ENCODE measurements at places on chromosomes 2 and 18.
A peak's percentile ranks its signal among the peaks of the same experiment; 100 is the strongest.

DNA sequence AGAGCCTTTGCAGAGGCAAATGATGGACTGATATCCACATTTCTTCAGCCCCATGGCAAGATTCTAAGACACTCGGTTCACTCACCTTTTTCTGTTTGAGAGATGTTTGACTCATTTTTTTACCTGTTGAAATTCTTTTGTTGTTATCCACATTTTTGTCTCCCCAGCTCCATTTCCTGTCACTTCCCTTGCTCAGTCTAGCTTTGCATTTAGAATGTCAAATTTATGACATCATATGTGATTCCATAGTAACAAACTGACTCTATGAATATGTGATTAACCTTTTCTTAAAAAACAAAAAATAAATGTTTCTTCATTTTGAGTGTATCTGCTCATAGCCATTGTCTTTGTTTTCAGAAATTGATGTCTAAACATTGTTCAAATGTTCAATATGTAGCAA lies at the start of gene NT5C1B:
NT5C1B (minus strand) TSS at position 216 of the 400 bp plus-strand sequence; CDS start at position 115, 101 bp downstream.
- DNase-seq, result no peak

GRCh38 chr2:9805435-9806297 lies 37.6 kb upstream of the TAF1B start:
- DNase-seq, result no peak

DNA sequence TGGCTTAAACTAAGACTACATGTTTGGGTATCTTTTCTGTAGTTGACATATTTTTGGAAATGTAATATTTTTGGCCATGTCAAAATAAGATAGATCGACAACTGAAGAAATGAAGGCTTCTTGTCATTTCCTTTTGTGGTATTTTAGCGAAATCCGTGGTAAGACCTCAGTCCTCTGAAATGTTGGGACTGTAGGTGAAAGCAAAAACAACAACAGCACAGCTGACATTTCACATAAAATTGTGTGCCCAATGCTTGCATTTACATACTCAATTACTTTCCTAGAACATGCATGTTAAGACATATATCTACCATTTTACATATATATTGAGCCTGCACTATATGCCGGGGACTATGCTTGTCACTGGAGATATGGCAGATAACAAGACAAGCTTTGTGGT lies 50.2 kb downstream of the SPP2 start:
- no peak for DNase-seq

DNA sequence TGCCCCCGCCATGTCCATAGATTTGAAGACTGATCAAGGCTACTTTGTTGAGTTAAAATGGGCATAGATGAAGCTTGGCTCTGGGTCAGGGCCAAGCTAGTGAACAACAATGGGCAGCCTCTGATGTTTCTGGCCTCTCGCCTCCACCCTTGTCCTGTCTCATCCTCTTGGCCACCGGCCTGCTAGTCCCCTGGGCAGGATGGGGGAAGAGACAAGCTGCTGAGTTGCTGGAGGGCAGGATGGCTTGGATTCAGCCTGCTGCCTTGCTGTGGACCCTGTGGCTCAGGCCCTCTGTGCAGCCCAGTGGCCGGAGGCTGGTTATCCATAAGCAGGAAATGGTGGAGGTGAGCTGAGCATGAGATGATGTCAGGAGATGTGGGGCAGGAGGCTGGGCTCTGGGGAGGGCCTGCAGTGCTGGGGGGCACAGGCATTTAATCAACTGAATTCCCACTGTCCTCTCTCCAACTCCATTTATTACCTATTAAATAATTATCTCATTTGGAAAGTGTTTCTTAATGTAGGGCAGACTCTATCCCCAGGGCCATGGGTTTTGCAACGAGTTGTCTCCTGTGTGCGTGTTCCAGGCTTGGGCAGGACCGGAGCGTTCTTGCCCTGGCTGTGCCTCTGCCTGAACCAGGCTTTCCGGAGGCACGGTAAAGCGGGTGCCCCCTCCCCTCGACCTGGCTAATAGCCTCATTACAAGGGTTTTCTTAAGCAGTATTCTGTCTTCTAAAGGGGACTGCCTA lies 122.9 kb downstream of the GLI2 start:
- no peak for DNase-seq

DNA sequence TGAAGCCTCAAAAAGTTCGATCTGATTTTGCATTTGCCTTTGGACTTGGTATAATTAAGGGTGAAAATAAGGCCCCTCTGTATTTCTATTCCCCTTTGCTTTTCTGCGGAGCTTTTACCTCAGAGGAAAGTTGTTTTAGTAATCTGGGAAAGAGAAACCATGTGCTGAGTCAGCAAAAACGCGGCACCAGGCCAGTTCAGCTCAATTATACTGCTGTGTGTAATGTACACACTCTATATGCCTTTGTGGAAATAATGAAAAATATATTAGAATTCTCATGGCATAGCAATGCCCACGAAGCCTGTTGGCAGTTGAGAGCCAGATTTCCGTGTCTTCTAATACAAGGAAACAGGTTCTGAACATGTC lies 161.9 kb upstream of the SIX2 start:
- no peak for DNase-seq

DNA sequence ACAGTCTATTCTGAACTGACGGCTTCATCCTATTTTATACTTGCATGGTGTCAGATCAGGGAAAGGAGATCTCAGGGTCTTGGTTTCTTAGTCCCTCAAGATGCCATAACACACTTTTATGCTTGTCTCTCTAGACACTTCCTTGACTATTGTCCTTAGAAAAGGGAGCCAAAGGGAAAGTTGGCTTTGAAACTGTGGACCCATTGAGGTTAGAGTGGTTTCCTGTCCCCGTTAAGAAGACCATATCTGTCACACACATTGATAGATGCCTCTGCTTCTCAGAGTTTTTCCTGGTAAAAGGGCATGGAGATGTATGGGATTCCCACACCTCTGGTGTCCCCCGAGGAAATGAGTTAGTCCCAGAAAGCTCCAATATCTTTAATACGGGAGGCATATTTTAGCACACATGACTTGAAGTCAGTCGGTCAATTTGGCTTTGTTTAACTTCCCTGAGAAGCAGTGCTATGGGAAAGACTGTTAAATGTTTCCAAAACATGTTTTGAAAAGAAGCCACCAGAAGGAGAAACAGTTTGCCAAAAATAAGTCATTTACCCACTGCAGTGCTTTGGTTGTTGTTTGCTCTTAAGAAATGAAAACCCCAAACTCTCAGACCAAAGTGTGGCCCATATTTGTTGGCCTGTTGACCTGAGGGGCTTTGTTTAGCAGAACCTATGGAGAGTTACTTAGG lies 133.4 kb upstream of the CXCR4 start:
- DNase-seq, result no peak

DNA sequence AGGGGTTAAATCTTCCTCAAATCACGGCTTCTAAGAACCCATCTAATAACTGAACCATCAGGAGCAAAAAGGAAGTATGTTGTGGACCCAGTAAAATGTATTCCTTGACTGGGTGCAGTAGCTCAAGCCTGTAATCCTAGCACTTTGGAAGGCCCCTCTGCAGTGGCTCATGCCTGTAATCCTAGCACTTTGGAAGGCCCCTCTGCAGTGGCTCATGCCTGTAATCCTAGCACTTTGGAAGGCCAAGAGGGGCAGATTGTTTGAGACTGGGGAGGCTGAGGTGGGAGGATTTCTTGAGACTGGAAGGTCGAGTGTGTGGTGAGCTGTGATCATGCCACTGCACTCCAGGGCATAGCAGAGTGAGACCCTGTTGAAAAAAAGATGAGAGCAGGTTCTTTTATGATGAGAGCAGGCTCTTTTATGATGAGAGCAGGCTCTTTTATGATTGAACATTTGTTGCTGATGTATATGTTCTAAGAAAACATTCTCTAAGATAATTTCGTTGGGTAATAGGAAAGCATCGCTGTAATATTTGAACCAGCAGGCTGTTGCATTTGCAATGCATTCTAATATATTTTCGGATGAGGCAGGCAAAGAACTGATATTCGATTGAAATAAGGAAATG lies 3.5 kb upstream of the PARD6G start:
- no peak for DNase-seq

- no peak for DNase-seq
Observed at GRCh38 chr2:143550500-143550899, 421.3 kb downstream of the ARHGAP15 start.

- DNase-seq, result no peak
Observed at GRCh38 chr18:50518787-50519546, 40.9 kb upstream of the MAPK4 start.

DNA sequence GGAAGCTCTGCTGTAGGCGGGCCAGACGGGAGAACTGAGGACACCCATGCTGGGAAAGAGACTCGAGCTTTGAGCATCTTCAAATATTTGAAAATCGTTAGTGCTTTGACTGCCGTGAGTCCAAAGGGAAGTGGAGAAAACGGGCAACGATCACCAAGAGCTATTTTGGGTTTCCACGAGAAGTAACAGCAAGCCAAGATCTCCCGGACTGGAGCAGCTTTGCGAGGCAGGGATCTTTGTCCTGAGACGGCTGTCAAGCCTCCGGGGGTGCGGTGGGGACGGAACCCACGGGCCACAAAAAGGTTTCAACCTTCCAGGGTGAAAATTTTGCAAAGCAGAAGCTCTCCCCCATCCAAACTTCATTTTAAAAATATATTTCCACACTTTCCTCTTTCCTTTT lies 195.8 kb downstream of the NDUFA10 start:
- DNase-seq, result peak; percentile 8

GRCh38 chr2:234829074-234829455 lies 122.8 kb upstream of the SH3BP4 start:
- no peak for DNase-seq

DNA sequence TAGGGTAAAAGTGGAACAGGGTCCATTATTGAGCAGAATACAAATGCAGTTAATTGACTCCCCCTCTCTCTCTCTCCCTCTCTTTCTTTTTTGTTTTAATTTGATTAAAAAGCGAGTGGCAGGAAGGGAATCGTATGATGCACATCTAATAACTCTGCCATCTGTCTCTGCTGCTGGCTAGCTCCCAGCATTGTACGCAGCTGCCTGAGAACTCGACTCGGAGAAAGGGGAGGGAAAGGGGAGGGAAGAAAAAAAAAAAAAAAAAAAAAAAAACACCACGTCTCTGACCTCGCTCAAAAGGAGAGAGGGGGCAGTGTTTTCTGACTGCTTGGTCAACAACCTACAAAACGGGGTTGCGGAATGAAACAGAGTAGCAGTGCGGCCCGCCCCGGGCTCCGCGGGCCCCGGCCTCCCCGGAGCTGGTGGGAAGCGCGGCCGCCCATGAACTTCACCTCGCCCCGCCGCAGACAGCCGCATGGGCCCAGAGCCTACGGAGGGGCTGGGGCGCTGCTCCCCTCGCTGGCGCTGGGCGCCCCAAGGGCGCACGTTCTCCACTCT lies 265.7 kb downstream of the TCF4 start:
- DNase-seq, result no peak

GRCh38 chr2:64852771-64853241 lies 136.4 kb upstream of the SLC1A4 start:
- DNase-seq, result no peak

DNA sequence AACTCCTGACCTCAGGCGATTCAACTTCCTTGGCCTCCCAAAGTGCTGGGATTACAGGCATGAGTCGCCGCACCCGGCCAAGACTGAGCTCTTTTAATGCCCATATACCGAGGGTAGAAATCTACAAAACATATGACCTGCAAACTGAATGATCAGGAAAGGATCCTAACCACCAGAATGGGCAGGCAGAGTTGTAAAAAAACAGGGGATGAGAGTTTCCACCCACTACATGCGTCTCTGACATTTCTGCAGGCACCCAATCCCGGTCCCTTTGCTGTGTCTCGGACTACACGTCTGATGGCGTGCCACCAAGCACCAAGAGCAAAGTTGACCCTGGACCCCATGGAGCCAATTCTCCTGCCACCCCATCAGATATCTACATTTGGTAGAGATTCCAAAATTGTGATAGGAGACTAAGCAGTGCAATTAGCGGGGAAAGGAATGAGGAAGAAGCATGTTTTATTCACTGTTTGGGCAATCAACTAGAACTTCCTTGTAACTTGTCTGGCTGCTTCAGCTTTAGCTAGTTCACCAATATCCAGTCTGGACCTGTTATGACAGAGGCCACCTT lies 74.1 kb downstream of the ATP8B1 start:
- DNase-seq, result no peak

DNA sequence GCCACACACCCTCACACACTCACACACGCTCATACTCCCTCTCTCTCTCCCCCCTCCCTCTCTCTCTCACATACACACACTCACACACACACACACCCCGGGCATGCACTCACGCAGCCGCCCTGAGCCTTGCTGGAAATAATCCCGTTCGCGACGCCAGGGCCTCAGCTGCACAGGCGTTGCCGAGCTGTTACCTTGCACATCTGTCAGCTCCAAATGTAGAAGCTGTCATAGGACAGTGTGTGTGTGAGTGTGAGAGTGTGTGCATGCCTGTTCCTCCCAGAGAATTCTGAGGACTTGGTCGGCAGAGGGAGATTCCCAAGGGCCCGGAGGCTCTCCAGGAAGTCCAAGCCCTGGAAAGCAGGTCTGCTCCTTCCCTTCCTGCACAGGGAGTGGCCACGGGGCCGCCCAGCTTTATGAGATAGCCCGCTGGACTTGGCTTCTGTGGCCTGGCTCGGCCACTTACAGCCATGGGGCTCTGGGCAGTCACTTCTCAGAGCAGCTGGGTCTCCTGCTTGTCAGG lies 8.6 kb downstream of the SPR start:
- no peak for DNase-seq

DNA sequence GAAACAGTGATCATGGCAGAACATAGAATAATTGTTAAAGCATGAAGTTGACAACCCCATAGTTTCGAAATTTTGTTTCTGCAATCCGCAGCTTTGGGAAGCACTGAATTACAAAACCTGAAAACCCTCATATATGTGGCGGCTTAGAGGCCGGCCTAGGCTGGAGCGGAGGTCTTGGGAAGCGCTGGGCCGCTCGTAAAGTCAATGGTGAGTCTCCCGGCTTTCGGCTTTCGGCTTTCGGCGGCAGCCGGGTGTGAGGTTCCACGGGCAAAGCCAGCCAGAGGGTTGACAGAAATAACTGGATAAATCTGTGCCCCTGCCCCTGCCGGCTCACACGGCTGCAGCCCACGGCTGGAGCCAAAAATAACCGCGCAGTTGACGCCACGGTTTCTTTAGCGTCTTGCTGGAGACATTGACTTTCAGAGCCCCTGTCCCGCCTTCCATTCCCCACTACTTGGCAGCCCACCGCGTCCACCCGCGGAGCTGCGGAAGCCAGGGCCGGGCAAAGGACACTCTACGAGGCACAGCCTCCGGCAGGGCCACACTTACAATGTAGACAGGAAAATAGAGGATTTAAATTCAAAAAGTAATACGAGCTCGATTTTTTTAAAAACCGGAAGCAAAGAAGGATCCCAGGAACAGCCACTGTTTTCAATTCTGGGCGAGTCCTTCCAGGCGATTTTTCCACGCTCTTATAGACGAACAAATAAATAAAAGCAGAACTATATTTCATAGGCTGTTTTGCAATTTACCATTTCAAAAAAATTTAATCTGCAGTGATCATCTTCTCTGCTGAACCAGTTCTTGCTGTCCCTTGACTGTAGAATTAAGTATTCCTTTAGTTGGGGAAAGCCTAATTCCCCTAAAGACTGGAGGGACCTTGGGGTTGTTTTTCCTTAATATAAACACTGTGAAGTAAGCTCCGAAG lies 28.3 kb upstream of the ATP6V1B1 start:
- peak; percentile 12 for DNase-seq

- DNase-seq, result no peak
Observed at GRCh38 chr18:78271790-78272189, 707.8 kb upstream of the SALL3 start.

- DNase-seq, result no peak
Observed at GRCh38 chr2:177547122-177547521, 154.5 kb downstream of the AGPS start.
